Inflammatory macrophage treated with lipopolysaccharide for 1 hour (primary cell): ENCODE measurements at places on chromosomes 6 and 20.

GRCh38 chr6:20178327-20178726, 33.9 kb downstream of the MBOAT1 start:
- DNase-seq, result no peak

DNA sequence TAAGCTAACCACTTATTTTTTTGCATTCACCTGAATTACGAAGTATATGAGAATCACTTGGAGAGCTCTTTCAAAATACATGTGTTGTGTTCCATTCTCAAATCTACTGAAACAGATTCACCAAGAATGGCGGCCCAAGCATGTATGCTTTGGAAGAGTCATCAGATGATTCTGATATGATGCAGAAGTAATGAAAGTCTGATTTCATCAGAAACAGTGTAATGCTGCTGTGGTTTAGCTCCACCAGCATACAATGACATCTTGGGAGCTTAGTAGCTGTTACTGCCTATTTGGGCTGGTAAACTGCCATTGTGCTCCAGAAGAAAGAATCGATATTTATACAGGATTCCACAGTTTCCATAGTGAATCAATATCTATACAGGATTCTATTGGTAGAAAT, 52.9 kb downstream of the UBR2 start:
- DNase-seq, result no peak

- DNase-seq, result no peak
Measured at GRCh38 chr6:33278392-33278741, 1.4 kb downstream of the B3GALT4 start.

DNA sequence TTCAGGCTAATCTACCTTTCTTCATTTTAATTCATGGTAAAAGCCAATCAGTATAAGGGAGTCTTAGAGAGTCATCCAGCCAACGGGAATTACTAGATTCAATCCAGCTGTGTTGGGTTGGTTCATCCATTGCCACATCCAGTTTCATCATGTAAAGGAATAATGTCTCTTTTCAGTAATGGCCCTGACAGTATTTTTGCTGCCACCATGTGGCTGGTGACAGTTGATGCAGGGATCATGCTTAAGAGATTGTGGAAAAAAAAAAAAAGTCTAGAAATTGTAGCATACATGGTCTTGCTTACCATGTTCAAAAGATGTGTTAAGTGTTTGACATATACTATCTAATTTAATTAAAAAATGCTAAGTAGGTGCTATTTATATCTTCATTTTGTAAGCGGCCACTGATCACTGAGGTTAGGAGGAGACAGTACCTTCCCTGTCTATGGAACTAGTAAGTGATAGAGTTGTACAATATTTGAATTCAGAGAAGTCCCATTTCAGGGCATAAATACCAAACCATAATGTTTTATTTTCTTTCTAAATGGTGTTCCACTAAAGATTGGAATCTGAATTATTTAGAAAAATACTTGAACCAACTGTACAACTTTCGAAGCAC, 135.9 kb downstream of the KHDRBS2 start:
- peak; percentile 45 for DNase-seq

DNA sequence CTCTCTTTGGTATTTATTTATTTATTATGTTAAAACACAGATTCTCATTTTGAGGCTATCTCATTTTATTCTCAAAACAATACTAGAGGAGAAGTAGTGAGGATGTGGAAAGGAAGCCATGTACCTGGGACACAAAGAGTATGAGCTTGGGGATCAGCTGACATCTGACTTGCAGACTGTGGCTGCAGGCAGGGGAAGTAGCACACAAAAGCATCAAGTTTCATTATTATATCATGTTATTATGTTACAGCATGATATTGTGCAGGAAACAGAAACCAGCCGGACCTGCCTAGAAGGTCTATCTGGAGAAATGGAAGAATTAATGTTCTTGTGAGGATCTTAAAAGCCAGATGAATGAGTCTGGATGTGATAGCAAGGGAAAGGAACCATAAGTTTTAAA, 248.2 kb downstream of the KHDC1L start:
- peak; percentile 12 for DNase-seq

DNA sequence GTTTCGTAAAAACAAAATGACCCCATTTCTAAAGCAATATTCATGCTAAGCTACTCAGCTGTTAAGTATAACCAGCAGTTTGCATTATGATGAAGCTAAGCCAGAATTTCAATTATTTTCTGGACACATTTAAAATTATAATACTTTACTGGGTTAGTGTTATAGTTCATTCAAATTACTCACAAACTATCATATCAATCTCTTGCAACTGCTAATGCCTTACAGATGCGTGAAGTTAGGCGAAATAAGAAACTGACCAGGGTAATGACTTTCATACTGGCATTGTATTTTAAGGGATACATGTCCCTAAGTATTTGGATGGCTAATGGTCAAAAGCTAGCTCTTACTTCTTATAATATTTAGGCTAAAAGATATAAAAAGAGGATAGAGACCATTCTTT, 249.6 kb downstream of the TSHZ2 start:
- DNase-seq, result no peak

- DNase-seq, result no peak
Measured at GRCh38 chr6:81086991-81087390, 665.5 kb downstream of the TENT5A start.

DNA sequence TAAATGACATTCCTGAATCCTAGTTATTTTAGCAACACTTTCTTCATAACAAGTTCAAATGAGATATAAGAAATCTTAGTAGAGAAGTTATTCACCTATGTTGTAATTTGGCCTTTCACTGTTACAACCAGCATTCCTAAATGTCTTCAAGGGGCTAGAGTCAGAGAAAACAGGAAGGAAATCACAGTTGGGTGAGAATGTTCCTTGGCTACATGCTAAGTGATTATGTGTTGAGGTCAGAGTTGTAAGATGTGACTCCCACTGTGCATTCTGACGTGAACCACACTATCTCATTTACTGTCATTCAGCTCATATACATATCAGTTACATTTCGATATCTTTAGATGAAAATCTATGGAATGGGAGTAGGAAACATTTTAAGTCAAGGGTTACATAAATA, 51.0 kb upstream of the MLIP start:
- DNase-seq, result no peak

DNA sequence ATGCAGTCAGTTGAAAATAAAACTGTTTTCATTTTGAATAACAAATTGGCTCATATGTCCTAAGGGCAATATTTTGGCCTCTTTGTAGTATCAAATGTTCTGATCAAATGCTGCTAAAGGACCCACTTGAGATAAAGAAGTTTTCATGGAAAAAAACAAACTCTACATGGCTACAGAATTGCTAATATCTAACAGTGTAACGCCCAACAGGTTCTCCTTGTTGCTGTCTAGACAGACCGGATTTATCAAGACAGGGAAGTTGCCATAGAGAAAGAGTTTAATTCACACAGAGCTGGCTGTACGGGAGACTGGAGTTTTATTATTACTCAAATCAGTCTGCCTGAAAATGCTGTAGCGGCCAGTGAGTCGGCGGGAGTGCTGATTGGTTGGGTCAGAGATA, 19.4 kb upstream of the MAN1A1 start:
- DNase-seq, result no peak

GRCh38 chr20:16861708-16862107, 113.5 kb downstream of the OTOR start:
- no peak for DNase-seq

DNA sequence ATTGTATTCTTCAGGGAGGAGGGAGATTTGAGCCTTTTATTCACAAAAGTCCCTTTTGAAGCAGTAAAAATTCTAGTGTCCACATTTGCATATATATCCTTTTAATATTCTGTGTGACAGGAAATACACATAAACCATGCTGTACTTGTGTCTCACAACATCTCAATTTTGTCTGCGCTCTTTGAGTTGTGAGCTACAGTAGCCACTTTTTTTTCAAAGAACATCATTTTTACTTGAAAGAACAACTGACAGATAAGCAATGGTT, 21.3 kb downstream of the LMBRD1 start:
- DNase-seq, result no peak
